ENCODE measurements at places on chromosomes 1 and 21.
A peak's percentile ranks its signal among the peaks of the same experiment; 100 is the strongest.

DNA sequence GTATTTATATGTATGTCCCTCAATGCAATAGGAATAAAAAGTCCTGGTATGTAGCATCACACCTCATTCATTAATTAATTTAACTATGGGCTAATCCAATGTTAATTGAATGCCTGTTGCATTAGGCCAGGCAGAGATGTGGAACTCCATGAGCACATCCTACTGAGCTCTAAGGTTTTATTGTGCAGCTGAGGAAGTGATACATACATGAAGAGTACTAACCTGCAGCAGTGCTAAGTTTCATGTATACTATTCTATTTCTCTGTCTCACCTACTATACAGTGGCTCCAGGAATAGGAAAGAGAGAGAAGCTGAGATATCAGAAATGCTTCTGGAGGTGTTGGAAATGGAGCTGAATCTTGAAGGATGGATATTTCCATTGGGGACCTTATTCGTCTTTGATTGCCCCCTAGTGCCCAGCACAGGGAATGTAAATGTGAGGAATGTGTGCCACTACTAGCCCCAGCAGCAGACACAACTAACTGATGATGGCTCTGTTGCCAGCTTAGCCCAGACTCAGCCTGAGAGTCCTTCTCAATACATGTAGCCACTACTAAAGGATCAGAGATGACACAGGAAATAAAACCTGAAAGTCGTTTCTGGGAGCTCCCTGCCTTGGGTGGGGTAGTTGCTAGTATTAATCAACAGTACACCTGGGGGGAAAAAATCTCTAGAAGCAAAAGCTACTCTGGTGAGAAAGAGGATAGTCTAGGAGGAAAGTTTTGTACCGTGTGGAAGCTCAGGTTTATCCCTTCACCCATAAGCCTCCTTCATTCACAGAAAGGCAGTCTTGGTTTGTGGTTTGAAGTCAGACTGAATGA is 173.3 kb upstream of the FOXD3 start:
- peak; percentile 54 for DNase-seq

DNA sequence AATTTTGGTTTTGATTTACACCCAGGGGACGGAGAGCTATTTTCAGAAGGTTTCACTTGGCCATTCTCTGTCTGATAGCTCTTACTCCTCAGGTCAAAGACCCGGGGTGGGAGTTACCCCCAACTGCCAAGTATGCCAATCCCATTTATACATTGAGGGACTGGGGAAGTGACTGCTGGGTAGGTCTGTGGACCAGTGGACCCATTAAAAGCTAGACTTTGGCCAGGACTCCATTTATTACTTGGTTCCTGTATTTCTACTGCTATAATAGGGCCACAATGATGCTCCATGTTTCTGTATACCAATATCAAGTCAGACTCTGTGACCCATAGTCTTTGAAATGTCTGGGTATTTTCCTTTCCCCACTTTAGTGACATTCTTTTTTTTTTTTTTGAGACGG is 14.6 kb downstream of the ZFYVE9 start:
- DNase-seq: no peak

GRCh38 chr1:100585786-100586185 is 47.8 kb downstream of the GPR88 start:
- DNase-seq: no peak

GRCh38 chr1:194052514-194053338 is 866.3 kb upstream of the B3GALT2 start:
- DNase-seq: no peak

GRCh38 chr1:87951852-87952251 is 623.2 kb downstream of the LMO4 start:
- DNase-seq: no peak
